ENCODE measurements at places on chromosomes 6 and 20.

DNA sequence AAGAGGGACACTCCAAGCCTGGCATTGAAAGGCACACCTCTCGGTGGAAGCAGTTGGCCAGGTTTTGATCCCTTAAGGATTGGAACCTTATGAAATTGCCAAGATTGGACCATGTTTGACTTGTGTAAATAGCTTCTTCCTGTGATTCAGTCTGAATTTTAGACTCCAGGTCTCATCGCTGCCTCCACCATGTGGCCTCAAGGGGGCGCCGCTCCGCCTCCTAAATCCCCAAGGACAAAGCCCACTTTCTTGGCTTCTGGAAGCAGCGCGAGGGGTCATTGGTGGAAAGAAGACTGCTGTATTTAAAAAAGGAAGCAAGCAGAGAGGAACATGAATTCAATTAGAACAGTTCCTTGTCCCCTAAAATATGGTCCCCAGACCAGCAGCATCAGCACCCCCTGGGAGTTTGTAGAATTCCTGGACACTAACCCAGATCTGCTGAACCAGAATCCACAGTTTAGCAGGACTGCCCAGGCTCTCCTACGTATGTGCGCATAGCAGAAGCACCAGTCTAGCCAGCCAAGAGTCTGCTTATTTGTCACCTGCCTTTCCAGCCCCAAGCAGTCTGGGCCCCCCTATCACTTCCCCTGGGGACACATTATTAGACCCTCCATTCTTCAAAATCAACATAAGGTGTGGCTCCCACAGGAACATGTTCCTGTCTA lies 108.5 kb downstream of the LY86 start:
- peak; percentile 65 for DNase-seq
- no peak overlapping the region for H3K4me3 ChIP-seq
- H3K27me3 ChIP-seq = no peaks in the 10 kb centered on the region
- H3K4me1 ChIP-seq = peaks cover 5% of the 10 kb centered on the region

- no peaks in the 10 kb centered on the region for H3K36me3 ChIP-seq
- no peaks in the 10 kb centered on the region for H3K27me3 ChIP-seq
- no peak overlapping the region for H3K27ac ChIP-seq
- H3K4me1 ChIP-seq = peaks cover 8% of the 10 kb centered on the region
- peak; percentile 39 for DNase-seq
Measured at GRCh38 chr20:53943522-53944291, 126.7 kb downstream of the BCAS1 start.

GRCh38 chr6:125750692-125751333 lies 1.4 kb downstream of the HEY2 start:
- H3K27me3 ChIP-seq = peaks cover 64% of the 10 kb centered on the region
- DNase-seq = no peak
- peaks cover 10% of the 10 kb centered on the region for H3K4me1 ChIP-seq
- H3K27ac ChIP-seq = no peak overlapping the region

GRCh38 chr20:23875606-23876237 lies 3.8 kb downstream of the CST5 start:
- H3K36me3 ChIP-seq = no peaks in the 10 kb centered on the region
- H3K27me3 ChIP-seq = no peaks in the 10 kb centered on the region
- no peak overlapping the region for H3K4me3 ChIP-seq
- no peak overlapping the region for H3K27ac ChIP-seq

- no peaks in the 10 kb centered on the region for H3K4me1 ChIP-seq
- no peak for DNase-seq
- H3K36me3 ChIP-seq = no peaks in the 10 kb centered on the region
- H3K4me3 ChIP-seq = no peak overlapping the region
Measured at GRCh38 chr6:56786256-56786655, 143.6 kb upstream of the DST start.

Data from IMR-90 (cell line).